ENCODE measurements at places on chromosomes 1 and 21.

- DNase-seq: no peak
Measured at GRCh38 chr1:25728301-25728935, 71.6 kb upstream of the SELENON start.

DNA sequence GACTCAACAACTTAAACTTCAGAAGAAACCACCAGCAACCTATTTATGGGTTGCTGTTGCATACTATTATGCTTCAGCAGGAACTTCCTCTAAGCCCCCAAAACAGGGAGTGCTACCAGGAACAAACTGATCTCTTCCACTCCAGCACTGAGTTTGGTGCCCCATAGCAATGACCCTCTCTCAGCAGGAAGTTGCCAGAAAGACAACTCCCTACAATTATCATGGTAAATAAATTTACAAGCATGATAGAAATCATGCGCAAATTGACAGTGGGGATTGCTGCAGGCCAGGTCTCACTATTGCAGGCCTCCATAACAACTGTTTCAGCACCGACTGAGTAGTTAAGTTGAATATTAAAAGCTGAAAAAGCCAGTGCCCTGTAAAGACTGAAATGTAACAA, 180.6 kb downstream of the PLA2G4A start:
- DNase-seq: no peak

DNA sequence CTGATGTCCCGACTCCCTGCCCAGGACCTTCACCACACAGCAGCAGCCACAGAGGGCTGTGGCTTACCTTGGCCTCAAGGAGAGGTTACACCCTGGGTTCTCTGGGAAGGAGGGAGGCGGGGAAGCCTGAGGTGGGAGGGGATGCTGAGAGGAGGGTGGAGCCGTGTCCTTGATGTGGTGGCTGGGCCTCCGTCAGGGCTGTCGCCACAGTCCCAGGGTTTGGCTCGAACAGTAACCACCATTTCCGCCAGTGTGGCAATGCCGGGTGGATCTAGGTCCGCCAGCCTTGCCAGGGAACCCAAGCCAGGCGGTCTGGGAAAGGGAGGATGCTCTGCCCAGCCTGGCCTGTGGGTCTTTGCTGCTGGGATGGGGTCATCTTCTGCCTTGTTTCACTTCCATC, 18.4 kb upstream of the CDCA8 start:
- no peak for DNase-seq

- DNase-seq: no peak
Measured at GRCh38 chr1:170209125-170209524, 63.4 kb downstream of the NTMT2 start.

GRCh38 chr1:21365036-21365435, 74.8 kb upstream of the ECE1 start:
- DNase-seq: no peak
